Activated T-helper 2 cell treated with anti-CD3 and anti-CD28 coated beads, Interferon-gamma antibody, Interleukin-2, Interleukin-4, amounts not matched to agents 10 μg/mL and 5 μg/mL and 100 μg/mL, durations not matched to agents 14 hours and 24 hours and 36 hours (primary cell): ENCODE measurements at places on chromosomes 5 and 9. TPM values are rescaled to one million over a fixed set of nuclear protein-coding genes. Genes with fewer than 3 reads are reported as not detected.
A peak's percentile ranks its signal among the peaks of the same experiment; 100 is the strongest.

KCNMB1 gene
- not detected in 2 replicates for total RNA-seq

NPM1 gene
- 2,774 and 3,051 TPM in 2 replicates for total RNA-seq

CDHR2 gene
- 0.30 and 0.64 TPM in 2 replicates for total RNA-seq

PCDHA13 gene
- not detected in 2 replicates for total RNA-seq

MCTP1 gene
- not detected in 2 replicates for total RNA-seq

HTR1A gene
- total RNA-seq: not detected in 2 replicates

OR5C1 gene
- not detected in 2 replicates for total RNA-seq

DNA sequence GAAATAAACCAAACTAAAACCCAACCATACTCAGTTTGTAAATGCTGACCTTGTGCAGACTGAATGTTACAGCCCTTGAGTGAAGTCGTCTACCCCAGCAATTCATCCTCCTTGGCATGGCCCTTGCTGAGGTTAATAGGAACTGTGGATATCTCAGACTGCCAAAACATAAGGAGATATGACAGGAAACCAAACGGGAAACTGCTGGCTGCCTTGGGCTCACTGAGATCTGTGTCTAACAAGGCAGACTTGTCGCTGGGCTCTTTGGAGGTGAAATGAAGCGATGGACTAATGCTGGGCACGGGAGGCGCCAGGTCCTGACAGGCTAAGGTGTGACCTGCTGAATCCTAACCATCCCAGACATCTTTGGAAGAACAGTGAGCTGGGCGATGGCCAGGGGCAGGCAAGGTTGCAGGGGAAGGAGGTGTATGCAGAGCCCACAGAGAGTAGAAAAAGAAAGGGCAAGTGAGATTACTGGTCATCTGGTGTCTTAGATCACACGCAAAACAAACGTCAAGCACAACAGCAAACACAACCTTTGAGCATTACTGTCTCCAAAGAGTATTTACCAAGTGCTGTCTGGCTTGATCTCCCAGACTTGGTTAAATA lies 44.6 kb upstream of the ALDH1A1 start:
- H3K27ac ChIP-seq: no peak overlapping the region
- peaks cover 15% of the 10 kb centered on the region for H3K27me3 ChIP-seq
- no peak overlapping the region for H3K4me3 ChIP-seq
- DNase-seq: no peak

DNA sequence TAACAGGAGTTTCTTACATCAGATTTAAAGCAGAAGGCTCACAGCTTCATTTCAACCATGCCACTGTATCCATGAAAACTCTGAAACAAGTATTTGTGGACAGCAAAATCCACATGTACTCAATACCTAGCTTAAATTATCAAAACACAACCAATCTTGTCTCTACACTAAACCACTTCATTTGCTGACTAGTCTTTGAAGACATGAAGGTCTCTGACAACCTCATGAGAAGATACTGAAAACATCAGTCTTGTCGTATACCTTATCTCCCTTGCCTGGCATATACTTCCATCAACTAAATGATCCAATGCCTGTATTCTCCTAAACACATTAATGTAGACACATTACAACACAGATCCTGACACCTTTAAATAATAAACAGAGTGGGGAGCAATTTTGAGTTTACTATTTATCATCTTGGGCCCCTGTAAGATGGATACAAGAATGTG lies 2.9 kb downstream of the RPS23 start:
- H3K27ac ChIP-seq: peak overlapping the region; percentile 29
- peaks cover 60% of the 10 kb centered on the region for H3K36me3 ChIP-seq
- peaks cover 26% of the 10 kb centered on the region for H3K4me1 ChIP-seq

DNA sequence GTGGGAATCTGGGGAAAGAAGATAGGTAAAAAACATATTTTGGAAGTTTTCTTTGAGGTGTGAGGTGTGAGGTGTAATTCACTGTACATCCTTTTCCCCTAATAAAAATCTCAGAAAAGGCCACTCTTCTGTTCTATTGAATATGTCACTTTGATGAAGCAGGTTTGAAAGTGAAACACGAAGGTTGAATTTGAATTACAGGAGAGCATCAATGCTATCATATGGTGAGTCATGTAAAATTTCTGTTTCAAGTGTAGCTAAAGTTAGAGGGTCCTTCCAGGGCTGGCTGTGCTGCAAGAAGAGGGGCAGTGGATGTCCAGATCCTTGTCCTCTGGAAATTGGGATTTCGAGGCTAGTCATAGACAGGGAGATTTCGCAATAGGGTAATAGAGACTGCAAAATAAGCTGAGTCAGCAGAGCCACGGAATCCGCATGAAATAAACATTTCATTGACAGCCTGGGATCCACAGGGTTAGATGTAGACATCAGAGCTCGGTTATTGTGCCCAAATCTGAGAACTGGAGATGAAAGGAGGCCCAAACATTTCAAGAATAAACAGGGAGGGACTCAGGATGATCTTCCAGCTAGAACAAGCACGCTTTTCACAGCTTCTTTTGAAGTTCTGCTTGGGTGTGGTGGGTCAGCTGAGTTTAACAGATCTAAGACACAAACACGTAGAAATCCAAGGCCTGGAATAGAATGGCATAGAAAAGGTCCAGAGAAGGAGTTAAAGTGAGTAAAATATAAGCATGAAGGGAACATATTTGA lies 194.4 kb upstream of the CDKN2B start:
- no peak for DNase-seq
- H3K36me3 ChIP-seq: no peaks in the 10 kb centered on the region
- no peak overlapping the region for H3K4me3 ChIP-seq
- peaks cover 36% of the 10 kb centered on the region for H3K27me3 ChIP-seq

- H3K4me3 ChIP-seq: no peak overlapping the region
- no peaks in the 10 kb centered on the region for H3K27me3 ChIP-seq
Observed at GRCh38 chr5:144422018-144422727, 251.5 kb downstream of the KCTD16 start.

DNA sequence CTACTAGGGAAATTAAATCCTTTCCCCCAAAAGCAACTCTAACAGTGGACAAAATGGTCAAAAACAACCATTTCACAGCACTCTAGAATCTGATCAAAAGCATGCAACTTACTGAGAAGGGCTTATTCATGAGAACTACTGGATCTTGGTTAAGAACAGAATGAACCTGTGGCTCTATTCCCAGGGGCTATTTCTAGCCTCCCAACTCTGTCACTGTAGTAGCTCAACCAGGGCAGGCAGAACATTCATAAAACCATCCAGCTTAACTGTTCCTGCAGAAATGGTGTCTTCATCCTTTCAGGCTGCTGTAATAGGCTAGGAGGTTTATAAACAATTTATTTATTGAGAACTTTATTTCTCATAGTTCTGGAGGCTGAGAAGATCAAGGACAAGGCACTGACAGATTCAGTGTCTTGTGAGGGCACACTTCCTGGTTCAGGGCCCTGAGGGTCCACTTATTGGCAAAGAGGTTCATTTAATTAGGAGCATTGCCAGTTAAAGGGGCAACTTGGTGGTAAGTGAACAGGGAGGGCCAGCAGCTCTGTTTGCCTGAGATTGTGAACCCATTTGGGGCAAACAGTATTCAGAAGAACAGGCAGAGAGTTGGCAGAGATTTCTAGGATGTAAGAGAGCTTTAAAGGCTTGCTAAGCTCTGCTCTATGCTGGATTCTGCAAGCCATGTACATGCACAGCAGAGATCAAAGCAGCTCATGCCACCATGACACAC lies 238.5 kb upstream of the FBXL7 start:
- no peak overlapping the region for H3K4me3 ChIP-seq
- no peaks in the 10 kb centered on the region for H3K4me1 ChIP-seq
- DNase-seq: no peak
- H3K27ac ChIP-seq: no peak overlapping the region
- H3K36me3 ChIP-seq: no peaks in the 10 kb centered on the region
- no peaks in the 10 kb centered on the region for H3K27me3 ChIP-seq

DNA sequence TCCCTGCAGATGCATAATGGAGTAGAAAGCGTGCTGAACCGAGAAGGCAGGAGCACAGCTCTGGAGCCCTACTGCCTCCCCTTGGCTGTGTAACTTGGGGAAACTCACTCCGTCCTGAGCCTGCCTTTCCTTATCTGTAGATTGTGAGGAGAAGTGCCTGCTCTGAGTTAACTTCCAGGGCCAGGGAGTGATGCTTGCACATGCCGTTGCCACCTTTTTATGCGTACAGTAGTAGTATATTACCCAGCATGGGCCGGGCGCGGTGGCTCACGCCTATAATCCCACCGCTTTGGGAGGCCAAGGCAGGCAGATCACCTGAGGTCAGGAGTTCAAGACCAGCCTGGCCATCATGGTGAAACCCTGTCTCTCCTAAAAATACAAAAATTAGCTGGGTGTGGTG lies 87.1 kb downstream of the PDZD2 start:
- H3K4me1 ChIP-seq: no peaks in the 10 kb centered on the region
- H3K27me3 ChIP-seq: no peaks in the 10 kb centered on the region
- no peak overlapping the region for H3K27ac ChIP-seq
- H3K36me3 ChIP-seq: no peaks in the 10 kb centered on the region
- no peak overlapping the region for H3K4me3 ChIP-seq

GRCh38 chr5:136004436-136004835 lies 24.4 kb upstream of the TGFBI start:
- no peak overlapping the region for H3K27ac ChIP-seq
- no peak overlapping the region for H3K4me3 ChIP-seq
- no peak for DNase-seq
- H3K27me3 ChIP-seq: no peaks in the 10 kb centered on the region

DNA sequence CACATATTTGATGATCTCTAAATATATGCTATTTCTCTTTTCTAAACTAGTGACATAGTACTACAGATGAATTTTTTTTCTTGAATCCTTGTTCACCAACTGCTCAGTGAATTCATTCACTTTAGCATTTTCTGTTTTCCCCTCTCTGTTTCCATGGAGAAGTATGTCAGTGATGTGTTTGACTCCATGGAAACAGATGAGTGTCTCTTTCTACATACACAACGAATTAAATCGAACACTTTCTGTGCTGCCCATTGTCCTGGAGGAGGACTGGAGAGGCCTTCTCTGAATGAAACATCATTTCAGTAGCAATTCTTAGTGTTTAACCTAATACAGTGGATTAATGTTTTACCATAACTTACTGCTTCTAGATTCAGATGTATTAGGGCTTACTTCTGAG lies 9.5 kb downstream of the INVS start:
- peaks cover 7% of the 10 kb centered on the region for H3K4me1 ChIP-seq
- no peak overlapping the region for H3K27ac ChIP-seq
- DNase-seq: no peak
- H3K36me3 ChIP-seq: peaks cover 17% of the 10 kb centered on the region
- H3K27me3 ChIP-seq: no peaks in the 10 kb centered on the region

GRCh38 chr5:33180900-33181299 lies 259.9 kb upstream of the TARS1 start:
- H3K4me3 ChIP-seq: no peak overlapping the region
- no peaks in the 10 kb centered on the region for H3K36me3 ChIP-seq
- no peak overlapping the region for H3K27ac ChIP-seq
- no peaks in the 10 kb centered on the region for H3K4me1 ChIP-seq

DNA sequence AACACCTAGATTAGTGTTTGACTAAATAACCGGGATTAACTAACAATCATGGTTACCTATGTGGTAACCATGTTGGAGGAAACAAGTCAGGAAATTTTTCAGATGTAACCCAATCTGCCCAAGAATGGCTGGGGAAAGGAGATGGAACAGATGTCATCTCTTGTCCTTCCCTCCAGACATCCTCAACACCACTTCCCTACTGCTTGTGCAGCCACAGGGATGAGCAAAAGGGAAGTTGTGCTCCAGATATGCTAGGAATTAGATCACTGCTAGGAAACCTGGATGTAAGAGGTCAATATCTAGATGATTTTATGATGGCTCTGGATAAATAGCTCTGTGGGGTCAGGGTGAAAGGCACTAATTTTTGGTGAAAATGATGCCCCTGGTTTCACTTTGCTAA lies 61.3 kb upstream of the ELL2 start:
- H3K36me3 ChIP-seq: no peaks in the 10 kb centered on the region
- H3K27me3 ChIP-seq: no peaks in the 10 kb centered on the region
- DNase-seq: no peak
- no peaks in the 10 kb centered on the region for H3K4me1 ChIP-seq
- H3K27ac ChIP-seq: no peak overlapping the region

DNA sequence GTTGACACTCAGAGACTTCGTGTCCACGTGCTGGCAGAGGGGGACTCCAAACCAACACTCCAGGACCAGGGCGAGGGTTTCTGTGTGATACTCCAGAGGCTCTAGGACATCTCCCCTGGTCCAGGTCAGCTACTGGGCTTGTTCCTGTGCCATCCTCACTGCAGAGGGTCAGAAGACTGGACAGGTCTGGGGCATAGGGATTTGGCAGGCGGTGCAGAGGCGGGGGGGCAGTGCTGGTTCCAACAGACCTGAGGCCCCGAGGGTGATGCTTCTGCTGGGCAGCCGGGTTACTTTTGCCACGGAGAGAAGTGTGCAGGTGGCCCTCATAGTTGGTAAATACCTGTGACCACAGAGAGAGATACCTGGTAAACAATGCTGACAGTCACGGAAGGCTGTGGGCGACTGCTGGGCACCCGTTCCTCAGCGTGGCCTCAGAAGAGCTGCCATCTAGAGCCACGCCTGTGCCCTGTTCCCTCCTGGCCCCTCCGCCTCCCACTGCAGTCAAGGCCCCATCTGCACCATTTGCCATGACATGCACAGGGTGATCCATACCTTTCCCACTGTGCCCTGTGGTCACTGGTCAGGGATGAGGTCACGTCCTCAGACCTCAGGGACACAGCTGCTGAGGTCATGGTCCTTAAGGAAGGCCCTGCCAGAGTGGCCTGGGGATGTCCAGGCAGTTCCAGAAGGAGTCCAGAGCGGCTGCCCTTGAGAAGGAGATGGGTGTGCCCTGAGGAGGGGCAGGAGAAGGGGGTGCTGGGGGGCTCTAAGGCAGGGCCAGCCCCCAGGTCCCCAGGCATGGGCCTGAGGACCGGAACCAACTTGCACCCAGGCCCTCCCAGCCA lies 30.0 kb downstream of the TRIP13 start:
- H3K27ac ChIP-seq: no peak overlapping the region
- peaks cover 18% of the 10 kb centered on the region for H3K27me3 ChIP-seq
- H3K4me1 ChIP-seq: peaks cover 21% of the 10 kb centered on the region
- H3K36me3 ChIP-seq: peaks cover 21% of the 10 kb centered on the region
